ENCODE measurements at places on chromosomes 16 and 17.
A peak's percentile ranks its signal among the peaks of the same experiment; 100 is the strongest.

DNA sequence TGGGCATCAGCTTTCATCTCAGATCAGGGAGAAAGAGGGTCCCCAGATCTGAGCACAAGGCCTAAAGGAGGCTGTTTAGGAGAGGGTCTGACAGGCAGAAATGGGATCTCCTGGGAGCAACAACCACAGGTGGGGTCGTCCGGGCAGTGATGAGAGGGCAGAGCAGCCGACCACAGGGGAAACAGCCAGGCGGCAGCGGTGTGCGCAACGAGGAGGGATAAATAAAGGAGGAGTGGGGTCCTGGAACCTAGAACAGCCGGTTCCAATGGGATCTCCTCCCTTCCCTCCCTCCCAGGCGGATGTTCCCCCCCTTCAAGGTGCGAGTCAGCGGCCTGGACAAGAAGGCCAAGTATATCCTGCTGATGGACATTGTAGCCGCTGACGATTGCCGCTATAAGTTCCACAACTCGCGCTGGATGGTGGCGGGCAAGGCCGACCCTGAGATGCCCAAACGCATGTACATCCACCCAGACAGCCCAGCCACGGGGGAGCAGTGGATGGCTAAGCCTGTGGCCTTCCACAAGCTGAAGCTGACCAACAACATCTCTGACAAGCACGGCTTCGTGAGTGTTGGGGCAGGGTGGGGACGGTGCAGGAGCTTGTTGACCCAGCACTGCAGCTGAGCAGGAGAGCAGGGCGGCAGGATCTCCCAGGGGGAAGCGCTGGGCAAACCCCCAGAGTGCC lies 1.9 kb downstream of the TBX2 start:
- peak; percentile 42 for DNase-seq

GRCh38 chr17:40617678-40618240 lies 29.9 kb downstream of the SMARCE1 start:
- peak; percentile 48 for DNase-seq

DNA sequence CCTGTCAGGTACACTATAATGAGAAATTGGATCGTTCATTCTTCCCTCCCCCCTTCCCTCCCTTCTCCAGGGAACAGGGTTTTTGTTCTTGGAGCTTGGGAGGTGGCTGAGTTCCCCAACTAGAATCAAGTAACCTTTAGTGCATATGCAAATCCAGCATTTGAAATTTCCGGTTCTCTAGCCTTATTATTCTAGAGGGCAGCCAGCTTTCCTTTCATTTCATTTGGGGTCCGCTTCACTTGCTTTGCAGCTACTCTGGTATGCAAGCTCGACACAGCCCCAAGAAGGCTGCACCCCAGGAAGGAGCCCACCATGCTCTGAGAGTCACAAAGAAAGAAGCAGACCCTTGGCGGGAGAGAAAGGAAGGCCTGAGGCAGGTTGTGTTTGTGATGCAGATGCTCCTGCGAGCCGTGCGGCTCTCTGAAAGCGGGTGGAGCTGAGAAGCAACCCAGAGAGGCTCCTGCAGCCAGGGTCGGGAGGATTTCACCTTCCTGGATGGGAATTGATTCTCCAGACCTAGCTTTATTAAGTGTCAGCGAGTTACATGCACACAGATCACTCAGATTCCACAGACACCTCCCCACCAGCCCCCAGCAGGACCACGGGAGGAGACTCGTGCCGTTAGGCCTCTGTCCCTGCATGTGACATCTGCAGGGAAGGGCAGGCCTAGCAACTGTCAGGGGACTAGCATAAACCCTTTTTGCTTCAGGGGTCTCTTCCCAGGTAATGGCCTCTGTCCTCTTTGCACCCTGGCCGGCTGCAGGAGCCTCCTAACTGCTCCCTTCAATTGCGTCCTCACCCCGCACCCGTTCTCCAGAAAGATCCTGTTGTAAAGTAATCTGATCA lies 34.5 kb downstream of the PMM2 start:
- no peak for DNase-seq

GRCh38 chr17:78715000-78715771 lies 66.9 kb downstream of the CYTH1 start:
- no peak for DNase-seq

- DNase-seq = no peak
These were observed 22.3 kb downstream of the ACTG1 start for GRCh38 chr17:81489998-81490992.

GRCh38 chr17:57902800-57903759 lies 52.1 kb downstream of the CUEDC1 start:
- no peak for DNase-seq

GRCh38 chr16:4176906-4177417 lies 60.7 kb upstream of the ADCY9 start:
- DNase-seq = no peak

- DNase-seq = no peak
These were observed 426.7 kb upstream of the SALL1 start for GRCh38 chr16:51577621-51578303.

DNA sequence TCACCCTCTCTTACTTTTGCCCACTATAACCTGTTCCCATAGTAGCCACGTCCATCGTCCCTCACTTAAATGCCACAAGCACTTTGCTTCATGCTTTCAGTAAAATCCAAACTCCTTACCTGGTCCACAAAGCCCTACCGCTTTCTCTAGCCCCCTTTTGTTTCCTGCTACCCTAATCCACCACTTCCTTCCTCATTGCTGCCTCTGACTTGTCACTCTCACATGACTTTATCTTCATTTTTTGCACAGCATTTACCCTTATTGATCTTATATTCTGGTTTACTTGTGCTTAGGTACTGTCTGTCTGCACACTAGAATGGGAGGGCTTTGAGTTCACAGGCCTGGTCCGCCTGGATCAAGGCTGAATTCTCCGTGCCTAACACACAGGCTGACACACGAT lies 340.0 kb downstream of the XYLT1 start:
- no peak for DNase-seq

- DNase-seq = no peak
These were observed 48.8 kb downstream of the ADCY9 start for GRCh38 chr16:4067262-4068001.

DNA sequence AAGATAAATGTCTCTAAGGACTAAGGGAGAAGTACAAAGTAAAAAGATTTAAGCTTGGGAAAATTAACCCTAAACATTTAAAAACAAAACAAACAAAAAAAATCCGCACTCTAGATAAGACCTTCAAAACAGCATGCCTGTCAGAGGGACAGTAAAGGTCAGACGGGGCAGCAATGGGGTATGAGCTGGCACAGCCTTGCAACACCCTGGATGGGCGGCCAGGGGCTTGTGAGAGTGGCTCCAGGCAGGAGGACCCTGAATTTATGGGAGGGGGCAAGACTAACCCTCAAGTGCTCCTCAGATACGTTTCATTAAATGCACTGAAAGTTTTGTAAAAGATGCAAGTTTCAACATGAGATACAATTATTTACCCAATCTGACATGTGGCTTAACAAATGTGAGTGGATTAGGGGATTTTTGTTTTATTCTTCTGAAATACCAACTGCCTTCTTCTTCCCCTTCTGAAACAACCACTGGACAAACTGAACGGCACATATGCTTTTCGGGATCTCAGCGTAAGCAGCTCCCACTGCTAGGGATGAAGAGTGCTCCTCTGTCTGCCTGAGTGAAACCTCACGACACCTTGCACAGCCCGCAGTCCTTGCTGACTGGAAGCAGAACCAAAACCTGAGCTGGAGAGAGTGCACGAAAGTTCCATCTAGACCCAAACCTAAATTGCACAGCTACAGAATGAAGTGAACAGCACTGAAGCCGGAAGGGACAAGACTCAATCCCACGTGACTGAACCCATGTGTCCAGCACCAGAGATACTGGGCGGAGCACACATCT lies 128.4 kb downstream of the ANKRD11 start:
- DNase-seq = no peak

- no peak for DNase-seq
These were observed 394.5 kb upstream of the SOX9 start for GRCh38 chr17:71726341-71726740.

DNA sequence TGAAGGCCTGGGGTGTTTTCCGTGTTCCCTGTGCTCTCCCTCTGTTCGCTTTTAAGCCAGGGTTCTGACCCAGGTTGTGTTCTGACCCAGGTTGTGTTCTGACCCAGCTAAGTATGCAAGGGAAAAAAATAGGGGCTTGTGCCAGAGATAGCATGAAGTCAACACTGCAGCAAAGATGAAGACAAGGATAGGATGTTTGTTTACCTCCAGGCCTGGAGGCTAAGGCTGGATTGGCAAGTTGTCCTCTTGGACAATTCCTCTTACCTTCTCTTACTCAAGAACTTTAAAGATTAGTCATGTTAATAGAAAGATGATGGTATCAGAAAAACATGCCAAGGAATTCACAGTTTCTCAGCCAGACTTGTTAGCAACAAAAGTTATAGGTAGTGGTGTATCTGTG lies 19.4 kb downstream of the LYRM9 start:
- no peak for DNase-seq

- no peak for DNase-seq
These were observed 28.6 kb downstream of the TRIM25 start for GRCh38 chr17:56885312-56885657.

DNA sequence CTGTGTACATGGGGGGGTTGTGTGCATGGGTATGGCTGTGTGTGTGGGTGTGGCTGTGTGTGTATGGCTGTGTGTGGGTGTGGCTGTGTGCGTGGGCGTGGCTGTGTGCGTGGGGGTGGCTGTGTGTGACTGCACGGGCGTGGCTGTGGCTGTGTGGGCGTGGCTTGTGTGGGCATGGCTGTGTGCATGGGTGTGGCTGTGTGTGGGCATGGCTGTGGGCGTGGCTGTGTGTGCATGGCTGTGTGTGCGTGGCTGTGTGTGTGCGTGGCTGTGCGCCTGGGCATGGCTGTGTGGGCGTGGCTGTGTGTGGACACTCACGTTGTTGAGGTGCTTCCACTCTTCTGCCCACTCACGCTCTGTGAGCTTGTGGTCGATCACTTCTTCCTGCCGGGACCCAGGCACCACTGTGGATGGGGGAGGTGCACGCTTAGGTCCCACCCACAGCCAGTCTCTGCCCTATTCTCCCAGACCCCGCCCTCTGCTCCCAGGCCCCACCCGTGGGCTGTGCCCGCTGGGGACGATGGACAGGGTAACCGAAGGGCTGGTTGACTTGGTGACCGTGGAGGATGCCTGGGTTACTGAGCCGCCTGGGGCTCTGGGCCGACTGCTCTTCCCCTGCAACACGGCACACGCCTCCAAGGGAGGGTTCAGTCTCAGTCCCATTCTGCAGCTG lies 16.0 kb upstream of the PABPN1L start:
- no peak for DNase-seq

- DNase-seq = no peak
These were observed 1.7 kb upstream of the MT1A start for GRCh38 chr16:56636616-56637413.

- DNase-seq = no peak
These were observed 79.1 kb upstream of the CDH5 start for GRCh38 chr16:66287416-66287815.

- DNase-seq = no peak
These were observed 20.9 kb downstream of the RPRML start for GRCh38 chr17:46958041-46958591.

DNA sequence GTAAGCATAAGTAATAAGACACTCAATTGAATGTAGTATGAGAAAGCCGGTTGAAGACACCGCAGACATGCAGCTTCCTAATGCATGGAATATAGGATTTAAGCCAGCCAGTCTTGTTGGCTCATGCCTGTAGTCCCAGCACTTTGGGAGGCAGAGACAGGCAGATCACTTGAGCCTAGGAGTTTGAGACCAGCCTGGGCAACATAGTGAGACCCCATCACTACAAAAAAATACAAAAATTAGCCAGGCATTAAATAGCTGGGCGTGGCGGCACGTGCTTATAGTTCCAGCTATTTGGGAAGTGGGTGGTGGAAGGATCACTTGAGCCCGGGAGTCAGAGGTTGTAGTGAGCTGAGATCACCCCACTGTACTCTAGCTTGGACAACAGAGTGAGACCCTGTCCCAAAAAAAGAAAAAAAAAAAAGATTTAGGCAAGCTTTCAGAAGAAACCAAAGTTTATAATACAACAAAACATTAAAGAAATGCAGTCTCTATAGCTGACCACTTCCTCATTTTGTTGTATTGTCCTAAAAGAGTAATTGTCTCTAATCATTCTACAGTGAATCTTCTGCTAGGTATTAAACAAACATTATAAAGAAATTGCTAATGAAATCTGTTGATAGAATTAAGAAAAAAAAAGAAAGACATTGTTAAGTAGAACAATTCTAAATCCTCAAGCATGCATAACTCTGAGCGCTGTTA lies 68.6 kb upstream of the KIFC3 start:
- no peak for DNase-seq

GRCh38 chr16:85057948-85058347 lies 30.4 kb downstream of the KIAA0513 start:
- DNase-seq = no peak

DNA sequence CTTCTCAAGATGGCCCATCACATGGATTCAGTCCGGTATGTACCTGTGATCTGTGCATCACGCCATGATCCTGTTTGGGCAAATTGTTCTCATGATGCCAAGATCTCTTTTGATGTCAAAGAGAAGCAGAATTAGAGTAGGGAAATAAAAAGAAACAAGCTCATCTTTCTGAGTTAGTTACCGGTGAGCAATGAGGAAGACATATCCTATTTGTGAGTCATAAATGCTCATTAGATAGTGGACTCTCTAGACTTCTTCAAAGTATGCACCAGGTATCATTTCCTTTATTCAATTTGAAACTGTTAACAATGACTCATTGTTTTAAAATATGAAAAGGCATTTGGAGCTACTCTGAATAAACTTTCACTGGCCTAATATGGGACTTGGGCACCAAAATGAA lies 8.0 kb upstream of the KRTAP4-12 start:
- no peak for DNase-seq

- no peak for DNase-seq
These were observed 41.7 kb upstream of the IL34 start for GRCh38 chr16:70604407-70605282.

DNA sequence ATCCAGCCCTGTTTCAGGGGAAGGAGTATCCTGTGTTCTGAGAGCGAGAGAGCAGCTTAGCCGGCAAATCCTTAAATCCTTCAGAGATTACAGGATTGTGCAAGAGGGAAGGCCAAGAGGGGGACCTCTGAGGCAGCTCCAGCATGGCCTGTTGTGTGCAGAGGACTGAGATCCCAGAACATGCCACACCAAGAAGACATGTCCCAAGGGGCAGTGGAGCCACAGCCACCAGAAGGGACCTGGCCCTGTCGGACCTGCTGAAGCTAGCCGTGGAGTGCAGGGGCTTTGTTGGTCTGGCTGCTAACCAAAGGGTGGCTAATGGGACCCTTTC lies 1.6 kb upstream of the MRC2 start:
- DNase-seq = no peak

DNA sequence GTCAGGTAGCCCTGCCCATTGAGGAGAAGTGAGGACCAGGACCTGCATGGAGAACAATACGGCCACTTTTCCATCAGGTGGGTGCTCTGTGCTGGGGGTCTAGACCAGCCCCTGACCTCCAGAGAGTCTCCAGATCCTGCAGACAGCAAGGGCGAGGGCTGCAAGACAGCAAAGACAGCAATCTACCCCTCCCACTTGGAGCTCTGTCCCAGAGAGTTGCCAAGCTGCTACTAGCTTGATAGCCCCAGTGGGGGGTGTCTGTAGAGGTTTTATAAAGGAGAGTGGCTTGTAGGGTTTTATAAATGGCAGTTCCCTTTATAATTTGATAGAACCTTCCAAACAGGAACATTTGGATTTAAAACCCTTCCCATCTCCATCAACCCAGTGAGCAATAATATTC lies 16.7 kb upstream of the SLFN11 start:
- no peak for DNase-seq

- DNase-seq = no peak
These were observed 3.6 kb upstream of the RCVRN start for GRCh38 chr17:9908649-9909042.
